Endodermal cell (in vitro differentiated cells): ENCODE measurements at places on chromosomes 1 and 21.
A peak's percentile ranks its signal among the peaks of the same experiment; 100 is the strongest.

- DNase-seq: no peak
Measured at GRCh38 chr1:218537122-218537913, 192.2 kb downstream of the TGFB2 start.

- DNase-seq: peak; percentile 94
Measured at GRCh38 chr1:200979574-200980451, 43.7 kb downstream of the KIF21B start.

GRCh38 chr1:52141513-52142219 lies at the start of gene ZFYVE9:
Gene ZFYVE9 (plus strand): TSS chr1:52142089. CDS start chr1:52233207, 91,118 bp downstream.
- DNase-seq: peak; percentile 92

- DNase-seq: no peak
Measured at GRCh38 chr1:211637066-211637465, 38.4 kb downstream of the NEK2 start.

- DNase-seq: no peak
Measured at GRCh38 chr1:168671782-168672181, 57.2 kb downstream of the DPT start.

GRCh38 chr1:163596541-163597258 lies 274.9 kb downstream of the NUF2 start:
- peak; percentile 52 for DNase-seq

DNA sequence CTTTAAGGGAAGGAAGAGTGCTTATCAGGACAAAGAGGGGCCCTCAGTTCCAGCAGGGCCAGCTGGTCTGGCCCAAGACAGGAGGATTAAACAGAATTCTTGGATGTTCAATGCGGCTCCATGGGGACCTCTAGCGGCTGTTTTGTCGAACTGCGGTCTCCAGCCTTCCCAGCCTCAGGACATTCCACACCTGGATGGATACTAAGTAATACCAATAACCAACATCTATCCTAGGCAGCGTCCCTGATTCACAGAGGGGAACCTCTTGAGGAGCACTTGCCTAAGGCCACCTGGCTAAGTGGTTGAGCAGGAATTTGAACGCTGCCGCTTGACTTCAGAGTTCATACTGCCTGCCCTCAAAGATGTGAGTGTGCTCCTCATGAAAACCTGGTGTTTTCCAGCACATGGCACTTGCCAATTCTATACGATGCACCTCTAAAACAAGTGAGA lies 15.5 kb upstream of the CD247 start:
- peak; percentile 93 for DNase-seq

GRCh38 chr1:19893687-19894086 lies 11.5 kb downstream of the OTUD3 start:
- no peak for DNase-seq

DNA sequence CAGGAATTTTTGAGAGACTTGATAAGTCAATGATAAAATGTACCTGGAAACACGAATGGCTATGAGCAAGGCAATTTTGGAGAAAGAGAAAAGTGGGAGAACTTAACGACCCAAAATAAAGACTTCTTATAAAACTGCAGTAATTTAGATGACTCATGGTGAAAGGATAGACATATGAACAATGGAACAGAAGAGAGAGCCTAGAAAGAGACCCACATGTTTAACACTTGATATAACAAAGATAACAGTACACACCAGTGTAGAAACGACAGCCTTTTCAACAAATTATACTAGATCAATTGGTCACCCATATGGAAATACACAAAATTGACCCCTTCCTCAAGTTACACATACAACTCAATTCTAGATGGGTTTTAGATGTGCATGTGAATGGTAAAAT lies 117.5 kb upstream of the GALNT2 start:
- no peak for DNase-seq

DNA sequence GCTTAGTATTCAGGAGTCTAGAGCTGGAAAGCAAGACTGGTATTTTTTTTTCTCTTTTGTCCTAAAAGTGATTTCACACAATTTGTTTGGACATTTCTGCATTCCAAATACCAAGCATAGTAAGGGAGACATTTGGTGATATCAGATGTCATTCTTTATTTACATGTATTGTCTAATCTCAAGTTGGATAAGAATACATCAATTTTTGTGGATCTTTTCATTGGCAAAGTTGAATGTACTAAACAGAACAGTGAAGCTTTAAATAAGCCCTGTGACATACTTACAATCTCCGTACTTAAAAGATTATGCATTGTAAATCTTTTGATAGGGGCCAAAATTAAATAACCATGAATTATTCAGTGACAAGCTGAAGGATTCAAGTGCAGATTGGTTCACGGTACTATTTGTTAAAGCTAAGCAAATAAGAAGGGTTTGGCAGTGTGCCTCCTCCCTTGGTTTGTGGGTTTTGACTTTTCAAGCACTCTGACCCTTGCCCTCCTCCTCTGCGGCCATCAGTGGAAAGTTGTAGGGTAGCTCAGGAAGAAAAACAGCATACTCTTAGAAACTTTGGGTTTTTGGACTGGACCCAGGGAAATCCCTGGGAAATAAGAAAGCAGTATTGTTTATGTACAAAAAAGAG lies 663.7 kb downstream of the ADGRL2 start:
- DNase-seq: no peak

GRCh38 chr1:208950206-208950605 lies 633.3 kb upstream of the CAMK1G start:
- no peak for DNase-seq

- DNase-seq: no peak
Measured at GRCh38 chr1:236689713-236690569, 3.6 kb downstream of the ACTN2 start.

GRCh38 chr1:38730511-38731397 lies 128.8 kb downstream of the RRAGC start:
- peak; percentile 20 for DNase-seq

GRCh38 chr1:208106218-208106617 lies 138.0 kb downstream of the PLXNA2 start:
- DNase-seq: no peak

GRCh38 chr1:157050836-157051235 lies 5.3 kb upstream of the ARHGEF11 start:
- DNase-seq: peak; percentile 49

GRCh38 chr1:162134646-162135045 lies 65.2 kb downstream of the NOS1AP start:
- DNase-seq: no peak

DNA sequence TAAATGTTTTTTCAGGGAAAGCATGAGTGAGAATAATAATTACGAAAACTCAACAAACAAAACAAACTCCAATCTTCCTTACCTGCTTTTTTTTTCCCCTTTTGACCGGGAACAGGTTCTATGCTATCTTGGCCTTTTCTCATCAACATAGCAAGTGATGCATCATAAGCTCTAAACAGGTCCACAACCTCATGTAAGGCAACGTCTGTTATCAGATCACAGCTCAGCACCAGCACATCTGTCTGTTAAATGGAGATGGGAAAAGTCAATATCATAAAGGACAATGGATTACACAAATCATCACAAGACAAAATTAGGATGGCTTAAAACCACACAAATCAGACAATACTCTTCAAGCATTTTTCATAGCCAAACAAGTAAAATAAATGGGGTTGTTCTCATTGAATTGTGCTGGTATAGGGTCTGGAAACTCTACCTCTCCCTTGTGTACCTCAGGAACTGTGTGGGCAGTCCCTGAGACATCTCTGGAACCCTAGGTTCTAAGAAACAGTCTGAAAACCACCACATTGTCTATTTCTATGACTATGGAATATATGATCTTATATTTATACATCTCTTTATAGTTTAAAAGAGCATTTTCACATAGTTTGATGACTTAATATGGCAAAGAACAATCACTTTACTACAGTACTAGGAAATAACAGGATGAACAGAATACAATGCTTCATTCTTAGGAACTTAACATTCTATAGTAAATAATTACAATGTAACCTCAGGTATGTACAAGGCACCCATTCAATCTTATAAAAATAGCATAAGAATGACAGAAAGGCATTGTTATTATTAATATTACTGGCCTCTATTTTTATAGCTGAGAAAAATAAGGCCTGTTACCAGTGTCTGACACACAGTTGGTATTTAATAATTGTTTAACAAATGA lies 44.7 kb downstream of the EIF2B3 start:
- DNase-seq: no peak

DNA sequence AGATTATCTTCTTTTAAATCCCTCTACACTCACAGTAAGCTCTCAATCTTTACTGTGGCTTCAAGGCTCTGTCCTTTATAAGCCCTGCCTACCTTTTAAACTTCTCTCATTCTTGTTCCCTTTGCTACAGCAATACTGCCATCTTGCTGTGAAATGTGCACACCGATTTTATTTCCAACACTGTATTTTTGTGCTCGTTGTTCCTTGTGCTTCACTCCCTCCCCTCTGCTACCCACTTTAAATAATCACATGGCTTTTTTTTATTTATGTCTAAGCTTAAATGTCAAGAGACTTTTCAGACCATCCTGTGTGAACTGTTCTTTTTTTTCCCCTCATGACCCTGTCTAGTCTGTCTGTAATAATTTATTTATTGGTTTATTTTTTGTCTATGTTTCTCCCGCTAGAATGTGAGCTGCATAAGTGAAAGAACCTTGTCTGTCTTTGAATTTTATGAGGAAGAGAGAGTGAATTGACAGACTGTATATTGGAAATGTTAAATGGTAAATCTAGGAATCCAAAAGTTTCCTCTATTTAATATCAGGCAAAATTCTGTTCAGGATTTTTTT lies 45.7 kb downstream of the ABCD3 start:
- DNase-seq: peak; percentile 46

- no peak for DNase-seq
Measured at GRCh38 chr1:110008971-110009565, 24.5 kb downstream of the AHCYL1 start.

GRCh38 chr1:229666585-229666984 lies 40.5 kb downstream of the URB2 start:
- DNase-seq: no peak

DNA sequence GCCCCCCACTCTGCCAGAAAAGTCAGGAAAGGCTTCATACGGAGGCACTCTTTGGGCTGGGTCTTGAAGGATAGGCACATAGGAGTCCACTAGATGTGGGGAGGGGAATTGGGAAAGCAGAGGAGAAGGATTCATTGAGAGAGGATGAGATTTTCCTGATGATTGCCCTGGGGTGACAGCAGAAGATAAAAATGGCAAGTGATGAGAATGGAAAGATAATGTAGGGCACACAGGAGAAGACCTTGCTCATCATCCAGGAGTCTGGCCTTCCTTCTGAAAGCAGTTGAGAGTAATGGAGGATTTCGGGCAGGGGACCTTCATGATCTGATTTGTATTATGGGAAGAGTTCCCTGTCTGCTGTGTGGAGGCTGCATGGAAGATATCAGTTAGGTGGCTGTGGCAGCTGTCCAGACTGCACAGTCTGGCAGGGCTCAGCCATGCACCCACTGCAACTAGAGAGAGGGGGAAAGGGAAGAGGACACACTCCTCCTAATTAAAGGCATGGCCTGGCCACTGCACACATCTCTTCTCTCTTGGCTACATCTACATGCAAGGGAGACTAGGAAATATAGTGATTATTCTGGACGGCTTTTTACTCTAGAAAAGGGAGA lies 9.6 kb upstream of the FABP3 start:
- no peak for DNase-seq

DNA sequence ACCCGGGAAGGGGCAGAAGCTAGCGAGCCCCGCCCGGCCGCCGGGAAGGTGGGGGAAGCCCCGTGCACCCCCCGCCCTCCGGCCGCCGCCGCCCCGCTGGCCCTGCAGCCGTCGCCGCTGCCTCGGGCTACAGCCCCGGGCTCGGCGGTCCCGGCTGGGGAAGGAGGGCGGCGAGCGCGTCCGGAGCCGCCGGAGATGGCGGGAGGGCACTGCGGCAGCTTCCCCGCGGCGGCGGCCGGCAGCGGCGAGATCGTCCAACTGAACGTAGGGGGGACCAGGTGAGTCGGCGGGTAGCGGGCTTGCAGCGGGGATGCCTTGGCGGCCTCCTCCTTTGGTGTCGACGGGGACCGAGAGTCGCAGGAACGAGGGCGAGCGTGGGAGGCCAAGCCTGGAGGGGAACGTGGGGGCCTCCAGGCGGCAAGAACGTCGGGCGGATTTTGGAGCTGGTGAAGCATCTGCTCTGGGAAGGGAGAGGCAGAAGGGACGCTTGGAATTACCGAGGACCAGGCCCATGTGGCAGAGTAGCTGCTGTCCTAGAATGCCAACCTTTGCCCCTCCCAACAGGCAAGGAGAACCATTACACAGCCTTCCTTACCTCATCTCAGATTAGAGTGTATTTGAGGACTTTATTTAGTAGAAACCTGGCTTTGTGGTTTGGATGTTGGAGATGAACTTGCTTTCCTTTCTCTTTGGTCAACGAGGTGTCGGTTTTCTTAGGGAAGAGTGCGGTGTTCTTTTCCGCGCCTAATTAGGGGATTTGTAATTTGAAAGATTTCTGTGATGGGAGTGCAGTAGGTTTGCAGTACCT lies 591 bp downstream of the KCTD3 start:
- peak; percentile 86 for DNase-seq

- no peak for DNase-seq
Measured at GRCh38 chr1:81428998-81429397, 371.7 kb upstream of the ADGRL2 start.

- DNase-seq: no peak
Measured at GRCh38 chr1:112445596-112445995, 49.6 kb downstream of the CTTNBP2NL start.

GRCh38 chr1:62595647-62596046 lies 1.7 kb upstream of the ANGPTL3 start:
- no peak for DNase-seq

- no peak for DNase-seq
Measured at GRCh38 chr1:67469431-67469830, 39.2 kb upstream of the SERBP1 start.

- DNase-seq: peak; percentile 90
Measured at GRCh38 chr1:157369808-157370521, 182.3 kb downstream of the FCRL5 start.

DNA sequence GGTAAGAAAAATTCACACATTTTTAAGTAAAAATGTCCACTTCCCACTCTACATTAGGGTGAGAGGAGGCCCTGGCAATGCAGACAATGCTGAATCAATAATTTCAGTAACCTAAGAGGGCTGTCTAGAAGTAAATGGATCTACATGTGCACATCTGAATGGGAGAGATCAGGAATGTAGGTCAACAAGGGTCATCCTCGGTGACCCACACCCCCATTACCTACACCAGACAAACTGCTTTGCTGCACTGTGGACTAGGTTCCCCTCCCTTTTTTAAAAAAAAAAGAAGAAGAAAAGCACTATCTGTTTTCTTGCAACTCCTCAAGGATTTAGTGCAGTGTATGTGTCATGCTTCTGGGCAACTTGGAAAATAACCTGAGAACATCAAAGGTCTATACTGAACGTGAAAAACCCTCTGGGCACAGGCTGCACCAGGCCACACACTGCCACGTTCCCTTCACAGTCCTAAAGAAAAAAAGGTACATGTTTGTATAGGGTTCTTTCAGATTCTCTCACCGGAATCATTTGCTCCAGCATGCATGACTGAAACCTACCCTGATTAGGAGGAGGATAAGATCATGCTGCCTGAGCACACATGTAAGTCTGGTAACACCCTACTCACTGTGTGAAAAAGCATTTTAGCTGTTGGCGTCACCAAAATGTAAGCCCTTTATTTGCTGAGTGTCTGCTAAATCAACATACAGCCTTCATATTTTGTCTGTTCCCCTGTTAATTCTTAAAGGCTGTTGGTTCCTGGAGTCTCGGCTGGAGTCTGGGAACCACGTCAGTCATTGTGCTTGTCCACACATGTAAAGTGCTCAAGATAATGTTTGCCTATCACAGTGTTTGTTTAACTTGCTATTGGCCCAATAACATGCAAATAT lies 341.0 kb downstream of the SMYD3 start:
- no peak for DNase-seq
